Lower lobe of right lung (tissue), 2 donors: ENCODE measurements at places on chromosomes 13 and 19. TPM values are rescaled to one million over a fixed set of nuclear protein-coding genes. Genes with fewer than 3 reads are reported as not detected.

DNA sequence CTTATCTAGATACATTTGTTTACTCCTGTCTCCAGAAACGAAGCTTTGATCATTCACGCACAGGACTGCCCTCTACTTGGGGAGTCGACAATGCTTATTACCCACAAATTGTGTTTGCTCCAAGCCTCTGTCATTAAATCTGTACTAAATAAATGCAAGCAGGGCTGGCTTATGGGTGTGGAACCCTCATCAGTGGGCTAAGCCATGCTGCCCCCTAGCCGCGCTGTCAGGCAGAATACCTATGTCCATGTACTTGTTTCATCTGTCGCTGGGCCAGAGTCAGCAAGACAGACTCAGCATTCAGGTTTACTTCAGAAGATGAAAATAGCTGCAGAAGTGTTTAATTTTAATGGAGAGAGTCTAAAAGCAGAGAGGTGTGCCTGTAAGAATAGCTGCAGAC, 110.0 kb upstream of the PRR20A start:
- no peak for DNase-seq

Gene PODNL1
- 2.7 TPM for total RNA-seq

GRCh38 chr19:53583181-53583580, 45.2 kb downstream of the ZNF331 start:
- no peak for DNase-seq

GRCh38 chr13:94641409-94641941, 39.8 kb downstream of the GPR180 start:
- DNase-seq: no peak

DNA sequence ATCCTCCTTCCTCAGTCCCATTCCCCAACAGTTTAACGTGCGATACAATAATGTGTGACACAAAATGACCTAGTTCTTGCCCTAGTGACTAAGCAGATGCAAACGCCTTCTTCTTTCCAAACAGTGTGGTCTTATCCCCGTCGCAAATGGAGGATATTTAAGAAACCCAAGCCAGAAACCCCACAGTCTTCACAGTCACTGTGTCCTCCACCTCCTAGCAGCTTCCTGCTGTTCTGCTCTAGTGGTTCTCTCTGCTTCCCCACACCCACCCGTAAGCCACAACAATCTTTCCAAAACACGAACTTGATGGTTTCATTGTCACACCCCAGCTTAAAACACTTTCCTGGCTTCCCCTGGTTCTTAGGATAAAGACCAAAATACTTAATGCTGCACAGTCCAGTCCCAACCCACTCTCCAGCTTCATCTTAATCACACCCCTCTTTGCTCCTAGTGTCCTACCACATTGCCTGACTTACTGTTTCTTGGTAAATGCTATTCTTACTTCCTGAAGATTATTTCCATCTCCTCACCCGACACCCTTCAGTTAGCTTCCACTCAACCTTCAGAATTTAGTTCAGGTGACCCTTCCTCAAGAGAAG, 32.3 kb downstream of the ITM2B start:
- DNase-seq: no peak

Gene GRK1
- not detected for total RNA-seq

DNA sequence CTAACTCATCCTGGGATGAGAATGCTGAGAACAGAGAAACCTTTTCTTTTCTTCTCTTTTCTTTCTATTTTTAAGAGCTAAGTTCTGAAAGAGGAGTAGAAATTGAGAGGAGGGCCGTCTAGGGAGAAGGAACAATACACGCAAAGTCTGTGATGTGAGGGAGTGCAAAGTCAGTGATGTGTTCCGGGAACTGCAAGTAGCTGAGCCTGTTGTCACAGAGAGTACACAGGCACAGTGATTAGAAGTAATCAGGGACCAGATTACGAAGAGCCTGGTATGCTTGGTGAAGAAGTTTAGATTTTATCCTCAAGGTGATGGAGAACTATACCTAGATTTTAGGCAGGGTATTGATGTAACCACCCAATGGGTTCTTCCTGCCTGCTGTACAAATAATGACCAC, 32.0 kb upstream of the CXCL17 start:
- no peak for DNase-seq

DNA sequence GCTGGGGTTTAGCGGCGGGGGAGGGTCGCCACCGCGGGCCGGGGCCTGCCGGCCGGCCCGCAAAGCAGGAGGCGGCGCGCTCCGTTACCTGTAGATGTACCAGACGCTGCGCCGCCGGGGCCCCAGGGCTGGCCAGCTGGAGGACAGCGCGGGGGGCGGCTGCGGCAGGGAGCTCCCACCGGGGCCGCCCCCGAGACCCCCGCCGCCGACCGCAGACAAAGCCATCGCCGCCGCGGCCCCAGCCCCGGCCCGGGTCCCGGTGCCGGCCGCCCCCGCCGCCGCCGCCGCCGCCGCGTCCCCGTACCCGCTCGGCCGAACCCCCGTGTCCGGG, 24.8 kb downstream of the SHANK1 start:
- DNase-seq: no peak

Gene KLHL1
- total RNA-seq: not detected

DNA sequence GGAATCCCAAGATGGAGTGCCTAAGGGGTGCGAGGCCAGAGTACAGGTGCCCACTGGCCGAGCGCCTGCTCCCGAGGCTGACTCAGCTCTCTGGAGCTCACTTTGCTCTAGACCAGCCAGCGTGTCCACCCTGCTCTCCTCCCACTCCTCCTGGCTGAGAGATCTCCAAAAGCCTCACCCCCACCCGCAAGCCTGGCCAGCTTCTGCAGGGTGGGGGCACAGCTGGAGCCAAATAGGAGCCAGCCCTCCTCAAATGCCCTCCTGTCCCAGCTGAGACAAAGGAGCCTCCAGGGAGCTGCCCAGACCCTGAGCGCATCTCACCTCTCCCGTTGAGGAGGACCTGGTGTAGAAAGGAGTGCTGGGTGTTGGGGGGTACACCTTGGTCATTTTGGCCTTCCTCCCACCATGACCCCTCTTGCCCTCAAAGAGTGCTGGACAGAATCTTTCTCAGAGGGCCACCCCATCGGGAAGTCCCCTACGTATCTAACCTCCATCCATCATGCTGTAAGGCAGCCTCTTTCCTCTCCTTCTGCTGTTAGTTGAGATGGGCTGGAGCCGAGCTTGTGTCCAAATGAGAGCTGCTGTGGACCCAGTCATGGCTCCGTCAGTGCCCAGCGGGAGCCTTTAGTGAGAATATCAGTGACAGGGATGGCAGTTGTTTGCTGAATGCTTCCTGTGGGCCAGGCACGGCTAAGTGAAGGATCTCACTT, 123.9 kb upstream of the VSTM2B start:
- DNase-seq: no peak

GRCh38 chr13:40052954-40053353, 397.5 kb downstream of the COG6 start:
- DNase-seq: no peak

DNA sequence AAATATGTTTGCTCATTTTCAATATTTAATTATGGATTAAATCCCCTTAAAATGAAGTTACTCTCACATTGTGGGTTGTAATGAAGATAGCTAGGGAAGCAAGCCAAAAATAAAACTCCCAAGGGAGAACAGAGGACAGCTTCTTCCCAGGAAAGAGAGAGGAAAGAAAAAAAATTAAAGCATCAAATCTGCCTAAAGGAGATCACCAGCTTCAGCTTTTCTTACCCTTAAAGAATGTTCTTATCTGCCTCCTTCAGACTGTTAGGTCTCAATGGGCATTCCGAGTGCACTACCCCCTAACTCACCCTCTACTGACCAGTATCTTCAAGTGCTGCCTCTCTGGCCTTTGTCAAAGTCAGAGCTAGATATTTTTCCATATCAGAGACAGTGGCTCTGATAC, 55.2 kb downstream of the XPO4 start:
- DNase-seq: no peak
